ENCODE measurements at places on chromosomes 7 and 10.
A peak's percentile ranks its signal among the peaks of the same experiment; 100 is the strongest.

DNA sequence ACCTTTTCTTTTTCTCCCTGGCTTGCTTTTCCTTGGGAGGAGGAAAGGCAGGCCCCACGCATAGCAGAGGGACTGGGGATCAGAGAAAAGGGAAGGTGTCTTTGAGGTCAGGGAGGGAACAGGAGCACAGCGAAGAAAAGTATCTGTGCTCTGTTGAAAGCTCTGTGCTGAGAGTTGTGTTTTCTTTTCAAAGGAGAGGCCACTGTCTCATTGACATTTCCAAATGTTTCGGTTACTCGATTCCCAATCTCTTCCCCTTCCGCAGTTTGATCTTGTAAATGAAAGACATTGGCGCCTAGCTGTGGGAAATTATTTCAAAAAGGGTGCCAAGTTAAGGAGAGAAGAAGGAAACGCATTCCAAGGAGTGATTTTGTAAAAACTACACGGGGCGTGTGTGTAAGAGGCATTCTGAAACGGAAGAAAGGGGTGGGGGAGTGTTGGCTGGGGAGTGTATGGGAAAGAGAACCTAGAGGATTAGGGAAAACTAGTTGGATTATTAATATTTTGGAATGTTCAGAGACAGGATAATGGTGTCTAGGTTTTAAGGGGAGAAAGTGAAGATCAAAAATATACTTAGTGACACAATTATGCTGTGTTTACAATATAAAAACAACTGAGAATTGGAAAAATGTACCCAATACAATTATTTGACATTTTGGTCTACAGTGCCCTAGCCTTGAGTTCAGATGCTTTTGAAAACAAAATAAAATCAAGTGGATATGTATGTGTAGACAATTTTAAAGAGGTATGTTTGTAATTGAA is 708 bp downstream of the KLHDC10 start:
- DNase-seq: no peak
- H3K4me1 ChIP-seq: peaks cover 14% of the 10 kb centered on the region
- H3K27ac ChIP-seq: peak overlapping the region; percentile 81
- no peaks in the 10 kb centered on the region for H3K36me3 ChIP-seq
- no peaks in the 10 kb centered on the region for H3K27me3 ChIP-seq
- peak overlapping the region; percentile 79 for H3K4me3 ChIP-seq

GRCh38 chr10:52424341-52424740 is 110.3 kb downstream of the DKK1 start:
- H3K27me3 ChIP-seq: no peaks in the 10 kb centered on the region
- no peak overlapping the region for H3K4me3 ChIP-seq
- DNase-seq: no peak
- H3K4me1 ChIP-seq: no peaks in the 10 kb centered on the region
- no peak overlapping the region for H3K27ac ChIP-seq

- no peaks in the 10 kb centered on the region for H3K36me3 ChIP-seq
- DNase-seq: peak; percentile 5
- peaks cover 10% of the 10 kb centered on the region for H3K4me1 ChIP-seq
- no peak overlapping the region for H3K4me3 ChIP-seq
- no peaks in the 10 kb centered on the region for H3K27me3 ChIP-seq
These were observed 97.7 kb downstream of the ALOX5 start for GRCh38 chr10:45471531-45472310.

DNA sequence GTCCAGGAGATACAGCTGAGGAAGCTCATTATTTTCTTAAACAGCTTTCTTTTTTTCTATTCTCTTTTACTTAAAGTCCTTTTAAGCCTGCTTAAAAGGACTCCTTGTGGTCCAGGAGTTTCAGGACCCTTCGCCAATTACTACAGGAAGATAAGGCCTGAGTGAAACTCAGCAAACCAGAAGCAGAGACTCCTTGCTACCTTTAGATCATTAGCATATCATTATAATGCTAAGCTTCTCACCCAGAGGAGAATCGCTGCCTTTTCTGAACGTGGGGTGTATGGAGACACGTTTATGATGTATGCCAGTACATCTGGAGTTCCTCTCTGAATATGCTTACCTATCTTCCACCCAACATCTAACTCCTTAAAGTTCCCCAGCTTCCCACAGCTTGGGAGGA is 47.5 kb downstream of the ANKMY2 start:
- H3K27me3 ChIP-seq: no peaks in the 10 kb centered on the region
- H3K4me1 ChIP-seq: peaks cover 14% of the 10 kb centered on the region
- no peak for DNase-seq
- H3K4me3 ChIP-seq: no peak overlapping the region
- H3K27ac ChIP-seq: peak overlapping the region; percentile 36

DNA sequence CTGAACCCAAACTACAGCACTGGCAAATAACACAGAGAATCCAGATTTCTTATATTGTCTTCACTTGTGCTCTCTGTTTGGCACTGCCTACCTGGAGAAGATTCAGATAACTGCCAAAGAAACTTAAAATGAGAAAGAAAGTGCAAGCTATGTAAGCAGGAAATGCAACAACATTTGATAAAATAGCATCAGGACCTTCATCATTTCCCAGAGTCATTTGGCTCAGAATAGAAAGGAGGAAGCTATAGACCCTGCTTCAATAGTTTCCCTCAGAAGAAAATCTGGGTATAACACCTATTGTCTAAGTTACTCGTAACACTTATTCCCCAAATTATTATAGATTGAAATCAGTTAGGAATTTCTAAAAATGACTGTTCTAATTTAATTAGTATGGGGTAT is 56.2 kb downstream of the CC2D2B start:
- no peaks in the 10 kb centered on the region for H3K27me3 ChIP-seq
- H3K4me1 ChIP-seq: no peaks in the 10 kb centered on the region
- H3K36me3 ChIP-seq: no peaks in the 10 kb centered on the region
- DNase-seq: no peak
- no peak overlapping the region for H3K4me3 ChIP-seq

- H3K27ac ChIP-seq: no peak overlapping the region
- no peak for DNase-seq
- H3K4me1 ChIP-seq: no peaks in the 10 kb centered on the region
- H3K27me3 ChIP-seq: no peaks in the 10 kb centered on the region
- no peak overlapping the region for H3K4me3 ChIP-seq
These were observed 121.4 kb upstream of the CHST15 start for GRCh38 chr10:124214610-124215375.

DNA sequence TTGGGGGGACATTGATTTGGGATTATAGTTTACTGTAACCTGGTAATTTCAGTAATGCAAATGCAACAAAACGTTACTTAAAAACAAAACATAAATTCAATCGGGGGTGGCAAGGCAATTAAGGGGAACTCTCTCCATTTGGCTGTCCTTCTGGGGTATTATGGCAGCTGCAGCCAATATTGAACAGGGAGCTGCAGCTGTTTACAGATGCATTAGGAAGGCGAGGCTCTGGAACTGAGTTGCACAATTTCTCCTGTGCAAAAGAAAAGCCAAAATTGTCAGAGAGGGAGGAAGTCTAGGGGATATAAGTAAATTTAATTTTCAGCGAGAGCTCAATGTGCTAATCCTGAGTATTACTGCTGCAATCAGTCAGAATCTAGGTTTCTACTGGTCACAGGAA is 36.1 kb downstream of the NEUROD6 start:
- H3K4me1 ChIP-seq: no peaks in the 10 kb centered on the region
- no peaks in the 10 kb centered on the region for H3K27me3 ChIP-seq
- H3K27ac ChIP-seq: no peak overlapping the region
- H3K4me3 ChIP-seq: no peak overlapping the region
- no peak for DNase-seq

- H3K27ac ChIP-seq: no peak overlapping the region
- DNase-seq: peak; percentile 72
- no peaks in the 10 kb centered on the region for H3K27me3 ChIP-seq
- H3K4me1 ChIP-seq: no peaks in the 10 kb centered on the region
- no peaks in the 10 kb centered on the region for H3K36me3 ChIP-seq
These were observed 10.1 kb upstream of the TMEM26 start for GRCh38 chr10:61463035-61463909.
